ENCODE measurements at places on chromosomes 3 and 15.

DNA sequence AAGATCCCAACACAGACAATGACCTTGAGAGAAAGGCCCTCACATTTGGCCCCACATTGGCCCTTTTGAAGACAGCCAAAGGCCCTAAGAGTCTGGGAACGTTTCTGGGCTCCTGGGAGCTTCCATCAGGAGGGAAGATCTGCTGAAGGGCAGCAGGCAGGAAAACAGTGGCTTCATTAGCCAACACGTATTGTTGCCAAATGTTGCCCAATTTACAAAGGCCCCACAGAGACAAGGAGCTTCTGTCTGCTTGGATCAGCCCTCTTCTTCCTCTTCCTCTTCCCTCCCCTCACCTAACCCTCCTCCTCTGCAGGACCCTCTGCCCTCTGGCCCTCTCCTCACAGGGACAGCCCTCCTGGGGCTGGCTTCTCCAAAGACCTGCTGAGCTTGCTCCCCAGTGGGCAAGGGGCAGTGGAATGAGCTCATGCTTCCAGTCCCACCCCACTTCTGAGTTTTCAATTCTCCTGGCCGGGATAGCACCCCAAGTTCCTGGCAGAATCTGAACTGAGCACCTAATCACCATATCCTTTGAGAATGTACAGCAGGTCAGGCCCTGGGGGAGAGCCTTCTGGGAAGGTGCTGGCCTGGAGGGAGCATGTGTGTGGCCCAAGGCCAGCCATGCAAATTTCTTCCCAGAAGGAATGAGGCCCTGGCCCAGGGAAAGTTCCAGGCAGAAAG, 5.1 kb upstream of the LTF start:
- no peak for DNase-seq

DNA sequence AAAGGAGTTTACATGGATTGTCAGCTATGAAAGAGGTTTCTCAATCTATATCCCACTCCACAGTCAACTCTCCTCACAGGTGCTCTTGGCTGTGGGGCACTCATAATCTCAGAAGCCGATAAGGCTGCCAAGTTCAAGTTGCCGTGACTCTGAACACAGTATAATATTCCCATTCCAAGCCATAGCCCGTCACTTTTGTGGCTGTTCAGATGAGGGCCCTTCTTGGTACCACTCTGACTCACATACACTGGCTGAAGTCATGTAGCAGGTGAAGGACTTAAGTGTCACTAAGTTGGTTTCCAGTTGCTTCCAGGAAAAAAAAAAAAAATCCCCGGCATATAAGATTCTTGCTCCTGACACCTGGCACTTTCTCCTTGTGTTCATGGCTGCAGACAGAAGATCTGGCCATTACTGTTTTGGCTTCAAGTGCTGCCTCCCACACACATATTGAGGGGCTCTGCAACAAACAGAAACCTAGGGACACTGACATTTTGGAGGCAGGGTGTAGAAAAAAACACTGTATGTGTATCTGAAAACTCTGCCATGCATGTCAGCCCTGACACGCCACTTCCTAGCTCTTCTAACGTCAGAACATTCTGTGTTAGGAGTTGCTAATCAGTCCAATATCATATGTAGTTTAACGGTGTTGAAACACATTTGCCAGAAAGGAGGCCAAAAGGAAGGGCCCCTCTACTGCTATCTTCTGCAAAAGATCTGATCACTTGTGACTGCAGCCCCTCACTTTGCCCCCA, 170.2 kb upstream of the ICE2 start:
- no peak for DNase-seq

- DNase-seq = no peak
These were observed 259.7 kb downstream of the TBL1XR1 start for GRCh38 chr3:176937541-176937940.

DNA sequence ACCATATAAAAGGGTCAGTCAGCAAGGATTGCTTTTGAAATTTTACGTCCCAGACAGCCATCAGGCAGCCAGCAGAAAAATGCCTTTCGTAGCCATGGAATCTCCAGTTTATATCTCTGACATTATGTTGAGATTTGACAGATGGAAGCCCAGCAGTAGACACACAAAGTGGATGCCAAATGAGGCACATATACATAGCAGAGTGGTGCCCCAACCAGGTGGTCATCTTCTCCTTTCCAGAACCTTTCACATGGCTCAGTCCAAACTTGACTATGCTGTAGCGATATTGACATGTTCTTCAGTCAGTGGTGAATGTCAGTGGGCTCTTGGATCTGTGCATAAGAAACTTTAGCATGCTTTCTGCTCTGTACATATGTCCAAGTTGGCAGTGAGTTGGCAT, 123.3 kb upstream of the GBE1 start:
- DNase-seq = no peak

DNA sequence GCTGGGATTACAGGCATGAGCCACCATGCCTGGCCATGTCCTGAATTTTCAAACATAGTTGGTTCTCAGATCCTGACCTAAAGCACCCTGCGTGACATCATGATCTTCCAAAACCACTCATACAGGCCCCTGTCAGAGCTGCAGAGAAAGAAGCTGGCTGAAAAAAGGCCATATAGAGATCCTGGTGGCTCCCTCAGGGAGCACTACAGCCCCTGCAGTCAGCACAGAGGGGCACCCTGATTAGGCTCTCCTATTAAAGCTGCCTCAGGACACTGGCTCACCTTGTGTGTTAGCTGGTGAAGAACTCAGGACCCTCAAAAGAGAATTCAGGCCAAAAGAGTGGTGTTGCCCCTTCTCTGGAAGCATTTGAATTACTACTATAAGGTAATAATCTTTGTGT, 249.7 kb upstream of the MCTP2 start:
- DNase-seq = no peak

Measured in D341Med (cell line).